ENCODE measurements at places on chromosomes 5 and 9.

DNA sequence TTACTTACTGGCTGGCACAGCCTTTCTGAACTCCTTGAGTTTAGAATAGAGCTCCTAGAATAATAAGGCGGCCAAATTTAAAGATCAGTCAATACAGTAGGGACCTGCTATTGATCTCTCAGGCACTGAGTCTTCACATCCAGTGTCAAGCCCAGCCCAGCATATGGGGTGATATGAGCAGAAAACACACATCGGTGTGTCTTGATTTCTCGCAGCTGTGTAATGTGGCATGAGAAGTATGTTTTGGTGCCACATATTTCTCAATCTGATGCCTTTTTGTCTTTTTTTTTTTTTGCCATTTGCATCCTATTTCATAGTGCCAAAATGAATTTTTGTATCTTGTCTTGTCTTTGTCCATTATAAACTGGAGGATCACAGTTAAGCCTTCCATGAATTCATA, 51.4 kb upstream of the FSD1L start:
- no peak for DNase-seq

GRCh38 chr5:29162297-29162696, 2031.2 kb upstream of the CDH6 start:
- DNase-seq = no peak

DNA sequence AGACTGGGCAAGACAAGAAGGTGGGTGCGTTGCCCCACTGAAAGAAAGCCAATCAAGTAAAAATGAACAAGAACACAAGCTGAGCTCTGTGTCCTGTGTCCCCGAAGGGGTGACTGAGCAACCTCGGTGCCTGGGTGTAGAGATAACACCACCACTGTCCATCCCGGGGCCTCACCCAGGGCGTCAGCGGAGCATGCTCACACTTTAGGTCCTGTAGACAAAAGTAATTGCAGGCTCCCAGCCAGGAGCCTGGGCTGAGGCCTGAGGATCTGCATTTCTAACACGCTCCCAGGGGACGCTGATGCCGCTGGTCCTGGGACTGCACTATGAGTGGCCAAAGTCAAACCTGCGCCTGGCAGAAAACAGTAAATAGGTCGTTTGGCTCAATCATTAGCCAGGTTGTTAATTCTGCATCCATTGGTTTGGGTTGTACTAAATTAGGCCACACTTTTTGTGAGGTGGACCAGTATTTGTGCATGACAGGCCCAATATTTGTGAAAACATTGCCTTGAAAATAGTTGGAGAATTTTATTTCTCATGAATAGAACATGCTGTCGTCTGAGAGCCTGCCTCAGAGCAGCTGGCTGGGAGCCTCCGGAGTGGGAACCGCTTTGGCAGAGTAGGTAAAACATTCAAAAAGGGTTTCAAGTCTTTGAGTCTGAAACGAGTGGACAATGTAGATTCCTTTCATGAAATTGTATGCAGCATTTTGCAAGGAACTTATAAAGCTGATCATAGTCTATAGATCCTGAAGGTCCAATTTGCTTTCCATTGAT, 38.3 kb downstream of the ANKRD33B start:
- DNase-seq = no peak

DNA sequence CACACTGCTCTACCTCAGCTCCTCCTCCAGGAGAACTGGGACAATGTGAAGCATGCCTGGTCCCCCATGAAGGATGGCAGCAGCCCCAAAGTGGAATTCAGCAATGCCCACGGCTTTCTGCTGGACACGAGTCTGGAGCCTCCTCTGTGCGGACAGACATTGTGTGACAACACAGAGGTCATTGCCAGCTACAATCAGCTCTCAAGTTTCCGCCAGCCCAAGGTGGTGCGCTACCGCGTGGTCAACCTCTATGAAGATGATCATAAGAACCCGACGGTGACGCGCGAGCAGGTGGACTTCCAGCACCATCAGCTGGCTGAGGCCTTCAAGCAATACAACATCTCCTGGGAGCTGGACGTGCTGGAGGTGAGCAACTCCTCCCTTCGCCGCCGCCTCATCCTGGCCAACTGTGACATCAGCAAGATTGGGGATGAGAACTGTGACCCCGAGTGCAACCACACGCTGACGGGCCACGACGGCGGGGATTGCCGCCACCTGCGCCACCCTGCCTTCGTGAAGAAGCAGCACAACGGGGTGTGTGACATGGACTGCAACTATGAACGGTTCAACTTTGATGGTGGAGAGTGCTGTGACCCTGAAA, 34.1 kb downstream of the PAPPA start:
- DNase-seq = no peak

- no peak for DNase-seq
These were observed 408.3 kb downstream of the DMRT2 start for GRCh38 chr9:1458503-1458902.

- no peak for DNase-seq
These were observed 24.3 kb downstream of the SPDL1 start for GRCh38 chr5:169607882-169608281.

DNA sequence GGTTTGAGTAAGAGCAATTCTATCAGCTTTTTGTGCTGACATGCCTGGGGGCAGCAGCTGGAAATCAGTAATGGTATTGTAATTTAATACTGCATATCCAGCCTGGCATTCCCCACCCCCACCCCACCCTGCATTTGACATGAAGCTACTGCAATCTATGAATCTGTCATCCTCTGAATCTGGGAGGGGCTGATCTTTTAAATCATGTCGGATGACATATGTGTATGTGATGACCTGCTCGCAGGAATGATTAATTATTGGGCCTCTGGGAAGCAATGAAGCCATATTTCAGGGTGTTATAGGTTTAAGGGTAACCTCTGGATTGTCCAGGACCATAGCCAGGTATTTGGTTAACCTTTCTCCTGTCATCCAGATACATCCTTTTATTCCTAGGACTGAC, 64.6 kb upstream of the RASGRF2 start:
- no peak for DNase-seq

DNA sequence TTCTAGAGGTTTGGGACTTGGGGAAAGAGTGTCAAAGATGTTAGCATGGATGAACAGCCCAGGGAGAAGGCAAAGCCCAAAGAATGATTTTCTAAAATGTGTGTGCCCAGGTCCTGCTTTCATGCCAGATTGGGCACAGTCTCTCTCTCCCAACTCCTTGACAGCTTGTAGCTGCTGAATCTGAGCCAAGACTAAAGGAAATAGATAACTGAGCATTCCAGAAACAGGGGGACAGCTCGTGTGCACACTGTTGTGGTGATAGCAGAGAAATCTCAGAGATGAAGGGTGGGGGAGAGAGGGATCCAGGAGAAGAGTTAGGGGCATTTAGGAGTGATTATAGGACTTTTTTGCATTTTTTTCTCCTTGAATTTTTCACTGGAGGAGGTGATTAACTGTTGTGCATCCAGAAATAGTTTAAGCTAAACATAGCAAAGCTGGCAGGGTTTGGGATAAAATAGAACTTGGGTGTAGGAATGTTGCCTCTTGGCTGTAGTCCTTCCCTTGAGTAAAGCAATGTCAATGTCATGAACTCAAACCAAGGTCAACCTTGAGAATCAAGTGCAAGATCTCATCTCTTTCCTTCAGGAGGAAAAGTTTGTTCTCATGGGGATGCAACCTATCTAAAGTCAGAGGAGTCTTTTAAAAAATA, 245.9 kb downstream of the SH3GL2 start:
- DNase-seq = no peak

DNA sequence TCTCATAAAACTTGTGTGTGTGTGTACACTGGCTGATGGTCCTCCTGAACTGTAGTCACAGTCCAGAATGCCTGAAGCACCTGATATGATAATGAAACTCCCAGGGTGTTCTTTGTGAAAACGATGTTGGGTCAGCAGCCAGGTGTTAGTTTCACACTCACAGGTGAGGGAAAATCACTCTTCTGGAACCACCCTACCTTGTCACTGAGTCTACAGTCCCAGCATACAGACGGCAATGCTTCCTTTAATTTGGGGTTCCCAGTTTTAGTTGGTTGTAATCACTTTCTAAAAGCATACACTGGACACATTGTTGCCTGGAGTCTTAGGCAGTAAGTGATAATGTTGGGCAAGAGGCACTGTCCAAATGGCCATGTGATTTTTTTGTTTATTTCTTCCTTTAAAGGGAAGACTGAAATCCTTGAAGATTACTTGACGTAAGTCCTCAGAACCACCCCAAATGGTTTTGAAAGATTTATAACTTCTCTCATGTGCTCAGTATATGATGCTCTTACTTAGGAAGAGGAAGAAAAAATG, 18.2 kb upstream of the MGAT1 start:
- DNase-seq = no peak

GRCh38 chr5:40606077-40606765, 73.5 kb upstream of the PTGER4 start:
- no peak for DNase-seq

DNA sequence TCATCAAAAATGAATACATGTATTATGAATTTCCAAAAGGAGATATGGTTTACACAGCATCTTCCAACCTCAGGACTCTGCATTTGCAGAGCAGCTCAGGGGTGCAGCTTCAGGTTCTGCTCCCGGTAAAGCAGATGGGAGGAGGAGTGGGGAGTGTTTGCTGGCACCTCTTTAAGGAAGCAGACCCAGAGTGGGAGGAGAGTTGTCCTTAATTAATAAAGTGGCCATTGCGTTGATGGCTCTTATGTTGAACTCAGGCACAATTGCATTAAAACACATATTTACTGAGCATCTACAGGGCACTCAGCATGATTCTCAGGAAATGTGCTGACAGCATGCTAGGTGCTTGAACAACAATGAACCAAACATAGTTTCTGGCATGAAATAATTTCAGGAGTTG, 121.0 kb downstream of the PDZD2 start:
- no peak for DNase-seq

- DNase-seq = no peak
These were observed 38.3 kb downstream of the RETREG1 start for GRCh38 chr5:16578474-16578883.

DNA sequence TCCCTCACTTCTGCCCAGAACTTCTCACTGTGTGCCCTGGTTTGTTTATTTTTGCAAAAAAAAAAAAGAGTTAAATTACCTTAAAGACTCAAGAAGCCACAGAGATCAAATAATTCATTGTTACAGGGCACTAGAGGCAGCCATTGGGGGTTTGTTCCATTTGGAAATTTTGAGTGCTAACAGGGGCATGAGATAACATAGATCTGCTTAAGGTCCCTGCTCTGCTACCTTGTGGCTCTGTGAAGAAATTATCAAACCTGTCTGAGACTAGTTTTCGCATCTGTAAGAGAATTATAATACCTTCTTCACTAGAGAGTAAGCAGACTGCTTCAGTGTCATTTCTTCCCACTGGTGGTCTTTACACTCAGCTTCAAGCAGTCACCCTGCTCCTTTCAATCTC, 394 bp downstream of the TLR4 start:
- DNase-seq = no peak

DNA sequence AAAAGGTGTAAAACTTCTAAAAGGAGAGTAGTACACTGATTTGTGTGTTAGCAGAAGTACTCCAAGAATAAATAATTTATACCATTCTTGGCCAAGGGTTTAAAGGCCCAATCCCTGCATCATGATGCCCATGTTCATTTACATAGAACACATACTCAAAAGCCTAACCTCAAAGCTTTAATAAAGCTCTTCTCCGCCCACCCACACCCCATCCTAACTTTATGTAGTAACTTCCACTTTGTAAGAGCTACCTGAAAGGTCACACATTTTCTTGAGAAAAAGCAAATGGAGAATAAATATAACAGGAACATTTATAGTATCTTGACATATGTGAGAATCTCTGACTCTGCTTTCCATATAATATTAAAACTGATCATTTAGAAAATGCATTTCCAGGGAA, 148.8 kb upstream of the FREM1 start:
- DNase-seq = no peak

DNA sequence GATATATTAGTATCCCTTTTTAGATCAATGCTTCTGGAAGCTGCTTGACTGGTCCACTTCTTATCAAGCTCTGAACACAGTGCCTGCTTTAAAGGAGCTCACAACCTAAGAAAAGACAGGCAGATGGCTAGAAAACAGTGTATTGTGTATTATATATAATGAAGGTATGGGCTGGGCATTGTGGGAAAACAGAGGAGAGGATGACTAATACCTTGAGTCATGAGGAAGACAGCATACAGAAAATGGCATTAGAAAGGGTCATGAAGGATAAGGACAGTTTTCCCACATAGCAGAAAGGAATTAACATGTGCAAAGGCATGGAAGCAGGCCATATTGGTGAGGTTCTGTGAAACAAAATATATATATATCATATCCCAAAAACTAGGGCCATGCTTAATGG, 309.6 kb downstream of the MLLT3 start:
- DNase-seq = no peak

- DNase-seq = no peak
These were observed 90.7 kb downstream of the RAD23B start for GRCh38 chr9:107373809-107374208.

DNA sequence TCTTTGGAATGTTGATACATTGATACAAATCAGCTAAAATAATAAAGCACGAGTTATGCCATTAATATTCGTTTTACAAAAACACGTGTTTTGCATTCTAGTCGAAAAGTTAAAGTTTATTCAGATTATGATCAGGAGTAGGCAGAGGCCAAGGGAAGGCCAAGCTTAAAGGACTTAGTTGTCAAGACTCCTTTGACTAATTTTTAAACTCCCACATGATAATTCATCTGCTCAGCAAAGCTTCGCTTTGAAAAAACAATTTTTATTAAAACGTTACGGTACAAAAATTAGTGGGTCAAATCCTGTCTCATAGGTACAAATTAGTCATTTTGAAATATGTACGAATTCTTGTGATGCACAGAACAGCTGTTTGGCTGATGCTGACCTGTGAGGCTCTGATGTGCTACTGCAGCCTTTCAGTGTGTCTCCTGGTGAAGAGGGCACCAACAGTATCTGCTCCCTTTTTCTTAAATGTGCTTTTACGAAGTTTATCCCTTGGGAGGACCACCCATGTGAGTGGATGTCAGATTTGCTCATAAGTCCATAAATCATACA, 23.0 kb upstream of the NR3C1 start:
- no peak for DNase-seq

GRCh38 chr5:175253597-175253996, 190.4 kb downstream of the DRD1 start:
- no peak for DNase-seq

- no peak for DNase-seq
These were observed 577.7 kb upstream of the FTMT start for GRCh38 chr5:121273833-121274433.

DNA sequence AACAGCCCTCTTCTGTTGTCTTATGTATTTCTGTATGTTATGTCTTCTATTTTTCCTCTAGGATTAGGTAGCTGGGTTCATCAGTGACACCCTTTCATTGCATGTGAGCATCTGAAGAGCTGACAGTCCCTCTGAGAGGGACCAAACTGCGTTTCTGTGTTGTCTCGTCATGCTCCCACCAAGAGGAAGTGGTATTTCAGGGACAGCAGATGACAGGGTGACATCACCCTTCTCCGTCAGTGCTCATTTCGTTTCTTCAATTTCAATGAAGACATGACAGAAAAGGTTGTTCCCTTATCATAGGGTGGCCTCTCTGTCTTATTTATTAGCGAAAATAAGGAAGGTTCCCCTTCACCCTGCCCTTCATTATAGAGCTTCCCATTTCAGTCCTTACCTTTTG, 225.9 kb upstream of the NR4A3 start:
- no peak for DNase-seq
